ENCODE measurements at places on chromosomes 1 and 21.

GRCh38 chr1:91819038-91819788 is 66.7 kb downstream of the TGFBR3 start:
- DNase-seq: no peak

DNA sequence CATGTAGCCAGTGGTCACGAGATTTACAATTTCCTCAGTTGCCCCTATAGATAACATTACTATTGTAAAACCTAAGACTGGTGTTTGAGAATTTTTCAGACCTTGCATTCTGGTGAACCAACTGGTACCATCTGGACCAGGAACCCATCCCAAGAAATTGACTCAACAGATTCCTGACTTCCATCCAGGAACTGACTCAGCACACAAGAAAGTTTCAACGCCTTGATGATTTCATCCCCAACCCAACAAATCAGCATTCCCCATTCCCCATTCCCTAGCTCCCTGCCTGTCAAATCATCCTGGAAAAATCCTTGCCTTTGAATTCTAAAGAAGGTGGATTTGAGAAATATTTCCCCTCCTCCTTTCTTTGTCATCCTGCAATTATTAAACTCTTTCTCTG is 529.8 kb upstream of the PRMT6 start:
- DNase-seq: no peak

- DNase-seq: no peak
Measured at GRCh38 chr1:153573351-153573750, 7.7 kb upstream of the S100A2 start.

DNA sequence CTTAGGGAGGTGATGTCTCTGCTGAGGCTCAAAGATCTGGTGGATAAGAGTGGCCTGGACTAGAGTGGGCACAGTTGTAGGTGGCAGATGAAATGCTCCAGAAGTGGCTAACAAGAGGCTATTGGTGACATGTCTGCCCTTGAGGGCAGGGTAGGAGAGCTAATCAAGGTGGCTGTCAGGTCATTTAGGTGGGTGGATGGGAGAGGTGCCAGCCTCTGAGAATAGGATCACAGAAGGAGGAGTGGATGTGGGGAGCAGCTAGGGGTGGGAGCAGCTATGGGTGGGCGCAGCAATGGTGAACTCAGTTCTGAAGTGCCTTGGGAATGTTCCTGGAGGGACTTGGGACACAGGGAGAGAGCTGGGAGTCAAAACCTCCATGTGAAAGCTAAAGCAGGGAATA is 142.0 kb upstream of the GRIK3 start:
- DNase-seq: no peak

DNA sequence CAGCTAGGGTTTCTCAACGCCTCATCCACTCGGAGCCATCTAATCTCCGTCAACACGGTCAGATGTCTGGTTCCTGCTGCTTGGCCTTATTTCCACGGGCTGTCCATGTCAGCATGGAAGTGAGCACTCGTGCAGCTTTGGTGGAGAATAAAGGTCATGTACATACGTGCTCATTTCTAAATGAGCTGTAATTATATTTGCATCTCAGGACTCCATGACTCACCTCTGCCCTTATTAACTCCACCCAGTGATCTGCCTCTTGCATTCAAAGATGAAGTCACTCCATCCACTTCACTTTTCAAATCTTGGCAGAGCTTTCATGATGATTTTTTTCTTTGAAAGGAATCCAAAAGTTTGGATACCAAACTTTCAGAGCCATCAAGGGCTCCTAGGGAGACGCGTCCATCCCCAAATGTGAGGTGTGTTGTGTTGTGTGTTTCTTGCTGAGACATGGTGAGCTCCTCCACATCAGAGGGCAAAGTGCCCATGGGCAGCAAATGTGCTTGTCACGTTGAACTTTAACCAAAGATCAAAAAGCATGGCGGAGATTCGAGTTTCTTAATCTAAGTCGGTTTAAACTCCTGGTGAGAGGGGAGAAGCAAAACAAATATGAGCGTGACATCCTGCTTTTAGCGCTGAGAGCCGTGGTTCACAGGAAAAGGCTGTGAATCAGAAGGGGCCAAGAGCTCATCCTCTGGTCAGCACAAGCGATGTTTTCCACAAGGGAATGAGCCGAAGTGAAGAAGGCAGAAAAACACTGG is 68.6 kb upstream of the ERRFI1 start:
- no peak for DNase-seq

- DNase-seq: no peak
Measured at GRCh38 chr21:46216132-46216747, 12.3 kb downstream of the LSS start.

- no peak for DNase-seq
Measured at GRCh38 chr21:45427331-45428271, 22.6 kb downstream of the COL18A1 start.

DNA sequence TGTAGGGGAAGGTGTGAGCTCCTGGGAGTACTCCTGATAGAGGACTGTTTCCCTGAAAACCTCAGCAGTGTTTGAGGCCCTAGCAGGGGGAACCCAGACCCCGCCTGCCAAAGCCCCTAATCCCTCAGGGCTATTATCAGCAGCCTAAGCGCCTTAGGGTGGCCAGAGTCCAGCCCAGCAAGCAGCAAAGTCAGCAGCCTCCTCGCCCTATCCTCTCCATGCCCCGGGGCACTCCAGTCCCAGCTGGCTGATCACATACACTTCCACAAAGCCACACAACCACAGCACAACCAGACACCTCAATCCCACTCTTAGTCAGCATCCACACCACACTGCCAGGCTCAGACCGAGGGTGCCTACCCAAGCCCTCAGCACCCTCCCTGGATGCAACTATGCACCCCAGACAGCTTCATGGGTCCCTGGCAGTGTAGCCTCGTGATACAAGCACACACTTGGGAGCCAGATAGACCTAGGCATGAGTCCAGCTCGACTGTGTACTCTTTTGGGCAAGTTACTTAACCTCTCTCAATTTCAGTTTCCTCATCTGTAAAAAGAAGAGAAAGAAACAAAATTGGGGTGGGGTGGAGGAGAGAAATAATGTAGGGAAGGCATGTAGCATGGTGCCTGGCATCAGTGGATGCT is 7.1 kb downstream of the IGSF9 start:
- DNase-seq: no peak

Measured in NCI-H774 (cell line).